ENCODE measurements at places on chromosomes 6 and 20.

DNA sequence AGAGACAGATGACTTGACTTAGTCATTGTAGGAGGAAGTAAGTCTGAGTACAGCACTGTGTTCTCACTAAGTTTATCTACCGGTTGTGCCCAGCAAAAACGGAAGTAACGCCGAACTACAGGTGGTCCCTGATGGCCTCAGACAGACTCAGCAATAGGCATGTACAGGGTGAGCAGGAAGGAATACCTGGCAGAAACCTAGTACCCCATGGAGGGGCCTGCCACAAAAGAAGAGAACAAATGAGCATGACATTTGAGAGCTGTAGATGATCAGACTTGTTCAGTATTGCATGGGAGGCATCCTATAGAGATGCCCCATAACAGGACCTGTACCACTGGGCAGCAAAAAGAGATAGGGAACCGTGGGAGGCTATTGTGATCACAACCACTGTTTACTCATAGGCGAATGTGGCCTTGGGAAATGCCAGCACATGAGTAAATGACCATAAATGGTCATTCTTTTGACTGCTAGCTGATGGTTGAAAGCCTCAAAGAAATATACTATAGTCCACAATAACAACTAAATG is 106.4 kb upstream of the TAB2 start:
- peak; percentile 92 for DNase-seq

- no peak for DNase-seq
Measured at GRCh38 chr6:11315743-11316437, 83.4 kb upstream of the NEDD9 start.

- no peak for DNase-seq
Measured at GRCh38 chr6:79498842-79499241, 38.4 kb downstream of the LCA5 start.

- DNase-seq: no peak
Measured at GRCh38 chr6:123168892-123169773, 173.1 kb downstream of the CLVS2 start.

GRCh38 chr6:136114661-136115060 is 135.4 kb downstream of the MTFR2 start:
- no peak for DNase-seq

DNA sequence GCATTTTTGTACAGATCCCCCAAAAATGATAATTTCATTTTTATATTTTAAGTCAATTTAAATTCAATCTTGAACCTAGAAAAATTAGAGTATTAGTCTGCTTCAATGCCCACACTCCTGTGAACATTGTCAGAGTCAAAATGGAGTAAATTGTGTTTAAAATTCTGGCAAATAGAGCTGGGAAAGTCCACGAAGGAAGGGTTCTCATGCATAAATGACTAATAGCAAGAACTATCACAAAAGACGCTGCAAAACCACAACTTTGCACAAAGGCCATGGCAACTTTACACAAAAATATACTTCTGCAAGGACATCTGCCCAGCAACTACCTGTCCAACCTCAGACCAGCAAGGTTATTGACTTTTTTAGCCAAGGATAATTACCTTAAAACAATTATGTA is 203.2 kb upstream of the SMLR1 start:
- DNase-seq: no peak

DNA sequence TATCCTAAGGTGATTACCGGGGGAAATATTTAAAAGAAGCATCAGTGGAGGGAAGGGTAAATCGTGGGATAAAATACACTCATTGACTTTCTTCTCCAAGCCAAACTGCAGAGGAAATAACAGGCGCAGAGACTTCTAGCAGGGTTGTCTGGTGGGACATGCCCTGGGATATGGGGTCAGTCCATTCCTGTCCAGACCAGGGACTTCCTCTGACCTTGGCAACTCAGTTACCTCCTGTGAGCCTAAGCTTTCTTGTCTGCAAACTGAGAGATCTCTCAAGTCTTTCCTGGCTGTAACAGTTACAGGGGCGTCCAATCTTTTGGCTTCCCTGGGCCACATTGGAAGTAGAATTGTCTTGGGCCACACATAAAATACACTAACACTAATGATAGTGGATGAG is 21.7 kb upstream of the PHACTR2 start:
- DNase-seq: no peak

- no peak for DNase-seq
Measured at GRCh38 chr20:43536817-43537440, 21.9 kb upstream of the SGK2 start.

- DNase-seq: no peak
Measured at GRCh38 chr6:108957221-108957620, 109.0 kb downstream of the ARMC2 start.

DNA sequence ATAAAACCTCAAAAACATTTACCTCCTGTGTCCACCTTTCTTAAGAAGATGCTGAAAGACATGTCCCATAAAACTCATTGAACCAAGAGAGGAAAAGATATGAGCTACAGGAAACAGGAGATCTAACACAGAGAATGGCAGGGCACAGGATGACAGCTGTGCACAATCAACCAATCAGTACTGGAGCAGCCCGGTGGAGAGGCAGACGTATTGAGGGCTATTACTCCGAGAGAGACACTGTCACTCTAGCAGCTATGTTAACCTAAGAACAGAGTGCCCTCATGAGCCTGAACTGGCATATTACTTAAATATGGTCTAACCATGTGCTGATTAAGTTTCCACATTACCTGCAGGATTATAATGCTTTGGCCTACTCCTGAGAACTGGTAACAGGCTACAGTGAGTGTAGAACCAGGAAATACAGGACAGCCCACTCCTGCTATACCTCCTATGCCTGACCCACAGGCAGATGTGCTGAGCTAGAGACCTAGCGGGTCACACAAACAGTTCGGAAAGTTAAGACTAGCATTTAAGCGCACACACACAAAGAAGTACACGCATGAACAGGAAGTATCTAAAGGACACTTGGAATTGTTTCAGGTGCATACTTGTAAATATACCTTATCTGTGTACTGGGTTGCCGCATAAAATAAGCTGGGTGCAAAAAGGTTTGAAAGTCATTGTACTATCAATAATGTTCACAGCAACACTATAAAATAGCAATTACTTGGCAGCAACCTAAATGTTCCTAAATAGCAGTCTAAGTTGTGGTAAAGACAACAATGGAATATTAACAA is 199.3 kb upstream of the SHLD1 start:
- peak; percentile 24 for DNase-seq

DNA sequence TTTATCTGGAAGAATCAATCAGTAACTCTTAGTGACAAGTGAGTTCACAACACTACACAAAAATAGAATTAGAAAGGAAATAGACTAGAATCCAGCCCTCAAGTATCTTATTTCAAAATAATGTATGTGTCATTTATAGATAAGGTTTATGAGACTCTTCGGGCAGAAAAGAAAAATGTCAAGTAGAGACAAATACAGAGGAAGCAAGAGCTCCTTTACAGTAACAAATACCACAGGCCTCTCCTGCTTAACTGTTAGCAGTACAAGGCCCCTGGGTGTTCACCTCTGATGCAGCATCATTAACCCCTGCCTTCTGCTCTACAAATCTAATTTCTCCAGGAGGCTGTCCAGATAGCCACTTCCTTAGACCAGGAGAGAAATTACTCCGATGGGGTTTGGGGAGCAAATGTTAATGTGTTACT is 76.7 kb downstream of the UBE3D start:
- DNase-seq: peak; percentile 0
